ENCODE measurements at places on chromosomes 3 and 15.

- no peak for DNase-seq
Measured at GRCh38 chr3:137035631-137036030, 77.8 kb downstream of the IL20RB start.

GRCh38 chr3:21914451-21914850 lies 163.4 kb upstream of the ZNF385D start:
- DNase-seq = no peak

- DNase-seq = no peak
Measured at GRCh38 chr3:174020156-174020555, 622.6 kb downstream of the NLGN1 start.

GRCh38 chr15:38117781-38118180 lies 134.9 kb upstream of the SPRED1 start:
- no peak for DNase-seq

GRCh38 chr15:68592544-68592943 lies 13.8 kb downstream of the CORO2B start:
- DNase-seq = no peak

- DNase-seq = no peak
Measured at GRCh38 chr3:114439284-114439683, 145.5 kb downstream of the TIGIT start.
